ENCODE measurements at places on chromosomes 3 and 15. TPM values are rescaled to one million over a fixed set of nuclear protein-coding genes. Genes with fewer than 3 reads are reported as not detected.

GRCh38 chr3:56379723-56380287, 88.5 kb downstream of the ERC2 start:
- DNase-seq: no peak

GRCh38 chr15:39885099-39885777, 34.8 kb downstream of the GPR176 start:
- no peak for DNase-seq

DNA sequence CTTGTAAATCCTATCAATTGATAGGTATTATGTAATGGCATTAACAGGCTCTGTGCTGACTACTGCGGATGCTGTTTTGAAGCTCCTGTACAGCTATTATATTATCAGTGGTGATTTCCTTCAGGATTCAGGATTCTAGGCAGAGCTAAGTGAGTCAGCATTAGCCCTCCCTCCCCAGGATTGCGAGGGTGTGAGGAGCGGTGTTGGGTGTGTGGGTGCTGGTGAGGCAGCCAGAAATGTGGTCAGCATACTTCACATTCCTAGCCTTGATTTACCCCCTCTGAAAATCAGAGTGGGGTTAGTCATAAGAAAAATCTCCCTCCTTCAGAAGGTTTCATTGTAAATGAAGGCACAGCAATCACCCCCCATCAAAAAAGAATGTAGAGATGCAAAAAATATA, 72.5 kb downstream of the SNTN start:
- no peak for DNase-seq

SLC35G2 gene
- 2.9 TPM for total RNA-seq

DNA sequence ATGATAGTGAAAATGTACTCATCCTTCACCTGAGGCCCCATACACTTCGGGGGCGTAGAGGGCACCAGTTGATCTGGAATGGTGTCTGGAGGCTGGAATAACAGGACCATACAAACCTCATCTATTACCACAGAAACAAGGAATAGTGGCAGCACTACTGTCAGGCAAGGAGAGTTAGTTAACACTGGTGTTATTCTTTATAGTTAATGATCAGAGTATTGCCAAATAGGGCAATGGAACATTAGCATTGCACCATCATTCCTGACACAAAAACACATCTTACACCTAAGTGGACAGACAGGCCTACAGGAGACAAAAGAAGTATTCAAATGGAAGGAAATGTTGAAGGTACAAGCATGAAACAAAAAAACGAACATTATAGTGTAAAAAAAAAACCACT, 137.0 kb upstream of the UBP1 start:
- no peak for DNase-seq

- no peak for DNase-seq
Observed at GRCh38 chr3:101870138-101870537, 20.8 kb downstream of the NFKBIZ start.

DNA sequence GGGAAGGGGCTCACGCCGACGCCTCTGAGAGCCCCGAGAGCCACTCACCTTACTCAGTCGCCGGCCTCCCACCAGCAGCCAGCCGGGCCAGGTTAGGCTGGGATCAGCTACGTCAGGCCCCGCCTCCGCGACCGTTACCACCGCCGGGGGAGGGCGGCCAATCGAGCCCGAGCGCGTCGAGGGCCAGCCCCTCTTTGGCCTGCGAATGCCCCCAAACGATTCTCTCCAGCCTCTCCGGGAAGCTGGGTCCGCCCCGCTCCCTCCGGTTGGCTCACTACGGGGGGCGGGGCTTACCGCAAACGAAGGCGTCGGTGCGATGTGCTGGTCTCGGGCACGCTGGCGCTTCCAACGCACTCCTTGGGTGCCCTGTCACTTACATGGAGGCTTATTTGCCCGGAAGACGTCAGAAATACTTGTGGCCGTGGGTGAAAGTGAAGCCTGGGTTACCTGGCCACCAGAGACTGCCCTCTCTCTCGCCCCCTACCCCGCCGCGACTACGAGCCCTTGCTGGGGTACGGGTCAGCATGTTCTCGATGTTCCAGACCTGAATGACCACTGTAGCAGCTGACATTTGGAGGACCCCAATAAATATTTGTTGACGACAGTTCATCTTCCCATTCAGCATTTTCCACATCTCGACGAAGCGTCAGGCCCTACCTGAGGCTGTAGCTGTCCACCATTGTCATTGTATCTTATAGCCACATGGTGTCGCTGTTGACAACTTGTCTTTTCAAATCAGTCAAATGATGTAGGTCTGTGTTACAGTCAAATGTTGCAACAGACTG, at the start of gene CEP70:
Gene CEP70, minus strand, starts transcription at position 111 of the 785 bp plus-strand sequence. CDS start 21,333 bp downstream, outside the sequence.
- DNase-seq: peak; percentile 98

ISL2 gene
- 1.8 TPM for total RNA-seq

P4HTM gene
- total RNA-seq: 27.0 TPM

C3orf22 gene
- not detected for total RNA-seq

DNA sequence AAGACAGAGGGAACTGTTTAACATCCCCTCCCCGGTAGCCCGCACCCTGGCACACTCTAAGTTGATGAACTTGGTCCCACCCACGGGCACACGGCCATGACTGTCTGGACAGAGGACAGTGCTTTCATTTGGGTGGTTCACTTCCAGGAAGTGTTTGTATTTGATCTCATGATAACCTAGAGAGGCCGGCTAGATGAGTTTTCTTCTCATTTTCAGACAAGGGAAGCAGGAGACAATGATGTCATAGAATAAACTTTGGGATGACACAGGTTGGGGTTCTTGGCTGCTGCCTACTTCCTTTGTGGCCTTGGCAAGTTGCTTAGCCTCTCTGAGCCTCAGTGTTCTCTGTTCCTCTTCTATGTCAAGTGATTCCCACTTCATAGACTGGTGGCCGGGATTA, 16.1 kb upstream of the LYSMD4 start:
- no peak for DNase-seq

XCR1 gene
- not detected for total RNA-seq

C3orf62 gene
- total RNA-seq: 8.7 TPM

RLBP1 gene
- 0.50 TPM for total RNA-seq

- no peak for DNase-seq
Observed at GRCh38 chr3:182967218-182968204, 12.8 kb downstream of the DCUN1D1 start.

DNA sequence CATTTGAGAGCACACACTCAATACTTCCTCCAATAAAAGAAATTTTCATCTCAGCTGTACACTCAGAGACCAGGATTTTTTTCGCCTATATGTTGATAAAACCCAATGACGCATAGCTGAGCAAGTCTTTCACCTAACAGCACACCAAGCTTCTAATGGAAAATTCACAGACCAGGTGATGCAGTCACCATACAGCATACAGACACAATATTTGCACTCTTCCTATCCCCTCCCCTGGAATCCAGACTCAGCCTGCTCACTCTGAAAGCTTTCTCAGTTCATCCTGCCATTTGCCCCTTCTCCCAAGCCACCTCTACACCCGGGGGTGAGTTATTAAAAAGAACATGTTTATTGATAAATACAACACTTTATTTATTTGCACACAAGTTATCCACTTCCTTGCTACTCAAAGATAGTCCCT, 1.7 kb downstream of the TBC1D5 start:
- no peak for DNase-seq

DNA sequence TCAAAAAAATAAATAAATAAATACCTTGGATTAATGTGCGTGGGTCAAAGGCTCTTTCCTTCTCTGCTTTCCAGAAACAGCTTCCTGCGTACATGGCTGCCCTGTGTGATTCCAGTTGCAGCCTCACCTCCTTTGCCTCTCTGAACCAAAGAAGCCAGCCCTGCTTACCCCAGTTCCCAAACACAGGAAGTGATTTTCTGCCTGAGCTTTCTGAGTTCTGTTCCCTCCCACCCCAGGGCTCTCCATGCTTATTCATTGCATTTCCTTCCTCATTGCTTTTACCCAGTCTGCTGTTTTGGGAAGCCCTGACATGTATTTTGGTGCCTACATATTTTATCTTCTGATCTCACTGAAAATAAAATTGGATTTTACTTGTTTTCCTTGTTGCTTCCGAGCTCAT, 15.4 kb downstream of the ZSCAN2 start:
- no peak for DNase-seq

GRCh38 chr3:66432767-66433521, 67.9 kb downstream of the LRIG1 start:
- DNase-seq: no peak

GRCh38 chr3:127156338-127157050, 36.4 kb upstream of the PRR23E start:
- no peak for DNase-seq

GRCh38 chr15:58484791-58485600, 53.2 kb downstream of the LIPC start:
- DNase-seq: no peak

GRCh38 chr3:121819236-121819635, 15.6 kb downstream of the IQCB1 start:
- no peak for DNase-seq

LSM3 gene
- total RNA-seq: 8.0 TPM

Measured in esophagus muscularis mucosa (tissue), 4 donors.